ENCODE measurements at places on chromosomes 5 and 9. TPM values are rescaled to one million over a fixed set of nuclear protein-coding genes. Genes with fewer than 3 reads are reported as not detected.

The IFNB1 gene
- total RNA-seq = not detected

The IL12B gene
- total RNA-seq = not detected

The MSX2 gene
- total RNA-seq = not detected

The COL23A1 gene
- not detected for total RNA-seq

The SPINK7 gene
- not detected for total RNA-seq

DNA sequence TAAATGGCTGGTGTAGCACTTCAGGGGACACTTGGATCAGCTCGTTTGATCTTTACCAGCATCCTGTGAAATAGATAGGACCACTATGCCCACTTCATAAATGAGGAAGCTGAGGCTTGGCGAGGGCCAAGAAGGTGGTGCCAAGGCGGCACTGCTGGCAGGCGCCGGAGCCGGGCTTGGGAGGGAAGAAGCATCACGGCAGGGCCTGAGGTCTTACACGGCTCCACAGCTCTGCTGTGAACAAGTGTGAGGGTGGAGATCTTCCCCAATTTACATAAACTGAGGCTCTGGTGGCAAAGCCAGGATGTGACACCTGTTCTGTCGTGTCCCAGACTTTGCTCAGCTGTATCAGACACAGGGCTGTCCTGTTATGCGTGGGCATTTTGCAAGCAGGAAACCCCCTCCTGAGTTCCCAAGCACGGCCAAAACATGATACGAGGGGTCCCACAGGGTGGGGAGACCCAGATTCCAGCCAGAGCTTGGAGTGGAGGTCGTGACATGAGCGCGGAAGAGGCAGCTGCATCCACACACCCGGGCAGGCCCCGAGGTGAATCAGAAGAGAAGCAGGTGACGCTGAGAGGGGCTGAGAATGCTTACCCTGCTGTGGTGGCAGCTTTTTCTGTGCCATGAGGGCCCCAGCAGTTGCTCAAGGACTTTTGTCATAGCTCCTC is 117.5 kb upstream of the BOD1 start:
- no peaks in the 10 kb centered on the region for H3K4me1 ChIP-seq
- no peak overlapping the region for H3K27ac ChIP-seq
- DNase-seq = no peak
- H3K36me3 ChIP-seq = no peaks in the 10 kb centered on the region
- H3K27me3 ChIP-seq = peaks cover 18% of the 10 kb centered on the region
- no peak overlapping the region for H3K4me3 ChIP-seq

DNA sequence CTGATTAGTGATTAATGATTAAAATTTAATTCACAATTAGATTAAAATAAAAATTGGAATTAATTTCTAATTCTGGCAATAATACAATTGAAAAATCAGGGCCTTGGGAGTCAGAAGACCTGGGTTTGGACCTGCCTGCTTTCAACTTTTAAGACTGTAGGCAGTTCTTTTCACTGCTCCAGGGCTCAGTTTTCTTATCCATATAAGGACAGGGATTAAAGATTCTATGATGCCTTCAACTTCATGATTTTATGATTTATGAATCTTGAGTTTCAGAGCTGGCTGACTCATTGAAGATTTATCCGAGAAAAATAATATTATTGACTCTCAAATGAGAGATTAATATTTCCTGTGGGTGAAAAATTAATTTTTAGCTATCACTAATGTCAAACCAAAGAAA is 208.6 kb upstream of the ANKH start:
- H3K4me1 ChIP-seq = no peaks in the 10 kb centered on the region
- no peaks in the 10 kb centered on the region for H3K27me3 ChIP-seq
- no peaks in the 10 kb centered on the region for H3K36me3 ChIP-seq
- DNase-seq = no peak
- H3K4me3 ChIP-seq = no peak overlapping the region
- H3K27ac ChIP-seq = no peak overlapping the region

GRCh38 chr5:10719965-10720364 is 41.1 kb downstream of the DAP start:
- peaks cover 65% of the 10 kb centered on the region for H3K4me1 ChIP-seq
- peak; percentile 97 for DNase-seq
- peak overlapping the region; percentile 89 for H3K27ac ChIP-seq
- peaks cover 67% of the 10 kb centered on the region for H3K36me3 ChIP-seq

DNA sequence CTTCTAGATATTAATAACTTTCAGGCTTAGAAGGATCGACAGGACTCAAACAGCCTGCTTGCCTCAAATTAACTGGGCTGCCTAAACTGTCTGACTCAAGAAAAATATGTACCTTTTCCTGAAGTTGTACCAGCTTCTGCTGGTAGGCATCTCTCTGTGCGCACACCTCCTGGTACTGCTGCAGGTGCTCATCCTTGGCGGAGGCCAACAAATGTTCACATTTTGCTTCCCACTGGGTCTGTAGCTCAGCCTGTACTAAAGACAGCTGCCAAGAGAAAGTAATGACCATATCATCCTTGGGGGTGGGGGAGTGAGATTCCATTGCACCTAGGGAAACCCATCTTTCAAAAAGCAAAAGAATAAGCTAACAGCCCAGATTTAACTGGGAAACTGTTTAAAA is 22.5 kb downstream of the SLC31A2 start:
- DNase-seq = no peak
- peaks cover 45% of the 10 kb centered on the region for H3K36me3 ChIP-seq
- no peak overlapping the region for H3K4me3 ChIP-seq
- no peak overlapping the region for H3K27ac ChIP-seq
- peaks cover 10% of the 10 kb centered on the region for H3K4me1 ChIP-seq

- H3K4me3 ChIP-seq = no peak overlapping the region
- H3K36me3 ChIP-seq = no peaks in the 10 kb centered on the region
- H3K27me3 ChIP-seq = peaks cover 7% of the 10 kb centered on the region
- H3K4me1 ChIP-seq = peaks cover 5% of the 10 kb centered on the region
These were observed 498.4 kb downstream of the TLE4 start for GRCh38 chr9:80070071-80070742.

DNA sequence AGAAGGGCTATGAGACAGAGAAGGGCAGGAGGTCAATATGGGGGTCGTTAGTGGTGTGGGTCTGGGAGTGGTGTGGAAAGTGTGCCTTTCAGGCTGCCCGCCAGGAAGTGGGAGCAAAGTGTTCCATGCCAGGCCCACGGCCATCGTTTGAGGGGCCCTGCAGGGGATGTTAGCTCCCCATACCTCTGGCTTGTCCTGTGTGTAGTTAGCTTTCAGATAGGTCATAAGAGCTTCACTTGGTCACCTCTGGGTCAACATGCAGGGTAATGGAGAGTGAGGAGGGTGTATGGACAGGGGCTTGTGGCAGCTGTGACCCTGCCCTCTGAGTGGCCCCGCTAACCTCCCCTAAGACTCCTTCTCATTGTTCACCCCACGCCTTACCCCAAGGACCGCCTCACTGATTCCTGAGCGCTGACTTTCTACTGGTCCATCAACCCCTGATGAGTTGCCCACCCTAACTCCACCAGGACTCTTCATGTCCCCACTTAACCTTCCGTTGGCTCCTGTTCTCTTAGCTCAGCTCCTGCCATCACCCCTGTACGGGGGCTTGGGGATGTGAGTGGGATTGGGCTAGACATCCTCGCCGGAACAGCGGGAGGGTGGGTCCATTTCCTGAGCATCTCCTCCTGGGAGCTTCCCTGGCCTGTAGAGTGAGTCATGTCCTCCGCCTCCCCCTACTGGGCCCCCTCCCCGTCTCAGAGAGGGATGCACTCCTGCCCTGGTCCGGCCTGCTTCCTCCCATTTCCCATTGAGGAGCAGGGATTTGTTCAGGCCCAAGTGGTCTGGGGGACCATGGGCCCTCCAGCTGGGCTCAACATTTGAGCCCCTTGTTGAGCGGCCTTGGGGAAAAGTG is 125.7 kb downstream of the FGF18 start:
- DNase-seq = no peak
- peaks cover 27% of the 10 kb centered on the region for H3K27me3 ChIP-seq
- H3K4me3 ChIP-seq = no peak overlapping the region
- H3K4me1 ChIP-seq = no peaks in the 10 kb centered on the region
- H3K27ac ChIP-seq = no peak overlapping the region

DNA sequence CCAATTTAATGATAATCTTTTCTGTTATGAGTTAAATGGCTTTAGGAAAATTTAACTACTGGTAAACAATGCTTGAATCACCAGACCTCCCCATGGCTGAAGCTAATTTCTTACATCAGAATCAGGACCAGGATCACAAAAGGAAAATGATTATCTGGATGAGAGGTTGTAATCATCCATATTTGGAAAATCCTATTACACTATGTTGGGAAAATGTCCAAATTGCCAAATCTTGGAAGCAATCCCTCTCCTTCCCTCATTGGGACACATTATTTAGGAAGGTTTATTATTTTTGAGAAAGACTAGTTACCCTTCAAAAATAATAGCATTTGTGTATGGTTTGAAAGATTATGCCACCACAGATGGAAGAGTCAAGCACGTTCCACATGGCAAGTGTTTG is 130.7 kb upstream of the MINAR2 start:
- no peak overlapping the region for H3K4me3 ChIP-seq
- no peaks in the 10 kb centered on the region for H3K36me3 ChIP-seq
- no peak overlapping the region for H3K27ac ChIP-seq
- H3K4me1 ChIP-seq = no peaks in the 10 kb centered on the region
- no peaks in the 10 kb centered on the region for H3K27me3 ChIP-seq

DNA sequence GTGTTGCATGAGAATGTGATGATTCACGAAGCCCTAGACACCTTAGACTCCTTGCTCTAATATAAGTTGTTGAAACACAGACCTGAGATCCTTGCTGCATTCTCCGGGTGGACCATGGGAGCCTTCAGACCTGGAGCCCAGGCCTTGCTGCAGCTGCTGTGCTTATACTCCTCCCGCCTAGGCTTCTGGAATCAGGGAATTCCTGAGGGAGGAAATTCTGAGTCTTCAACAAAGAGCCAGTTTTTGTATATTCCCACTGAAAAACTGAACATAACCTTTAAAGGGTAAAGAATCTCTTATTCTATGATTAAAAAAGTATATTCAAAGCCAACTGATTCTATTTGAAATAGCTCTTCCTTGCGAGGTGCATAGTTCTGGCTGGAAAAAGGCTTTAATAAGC is 245.1 kb upstream of the ELAVL2 start:
- no peaks in the 10 kb centered on the region for H3K27me3 ChIP-seq
- H3K4me1 ChIP-seq = no peaks in the 10 kb centered on the region
- no peak overlapping the region for H3K27ac ChIP-seq

DNA sequence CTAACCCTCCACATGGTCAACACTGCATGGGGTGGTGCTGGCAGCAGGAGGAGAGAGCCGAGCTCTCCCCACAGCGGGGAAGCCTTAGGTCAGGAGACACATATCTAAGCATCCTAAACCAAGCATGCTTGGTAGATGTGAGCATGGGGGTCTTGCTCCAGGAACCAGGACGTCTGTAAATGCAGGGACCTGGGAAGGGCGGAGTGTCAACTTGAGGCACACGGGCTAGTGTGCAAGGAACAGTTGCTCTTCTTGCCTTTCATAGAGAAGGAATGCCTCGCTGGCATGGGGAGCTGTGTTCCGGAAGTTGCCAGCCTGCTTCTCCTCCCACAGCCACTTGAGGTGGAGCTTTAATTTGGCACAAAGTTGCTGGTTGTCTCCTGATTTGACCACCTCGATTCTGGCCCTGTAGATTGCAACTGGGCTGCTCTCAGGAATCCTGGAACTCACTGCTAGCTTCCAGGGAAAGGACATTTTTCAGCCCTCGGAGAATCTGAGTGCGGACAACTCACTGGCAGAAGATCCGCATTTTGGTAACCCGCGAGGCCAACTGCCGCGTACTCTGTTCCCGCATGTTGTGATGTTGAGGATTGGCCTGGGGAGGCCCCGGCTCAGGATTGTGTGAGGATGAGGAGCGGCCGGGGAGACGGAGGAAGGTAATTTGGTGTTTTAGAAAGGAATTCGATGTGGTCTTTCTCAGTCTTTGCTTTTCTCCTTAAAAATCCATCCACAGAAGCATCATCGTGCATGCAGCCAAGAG is 370.3 kb upstream of the IRX1 start:
- H3K4me3 ChIP-seq = no peak overlapping the region
- H3K27ac ChIP-seq = no peak overlapping the region
- DNase-seq = no peak
- H3K4me1 ChIP-seq = no peaks in the 10 kb centered on the region
- no peaks in the 10 kb centered on the region for H3K36me3 ChIP-seq
- no peaks in the 10 kb centered on the region for H3K27me3 ChIP-seq

- no peak overlapping the region for H3K4me3 ChIP-seq
- H3K27ac ChIP-seq = no peak overlapping the region
- H3K27me3 ChIP-seq = no peaks in the 10 kb centered on the region
- no peaks in the 10 kb centered on the region for H3K36me3 ChIP-seq
- peaks cover 5% of the 10 kb centered on the region for H3K4me1 ChIP-seq
These were observed 22.7 kb upstream of the CLK4 start for GRCh38 chr5:178649580-178649979.

DNA sequence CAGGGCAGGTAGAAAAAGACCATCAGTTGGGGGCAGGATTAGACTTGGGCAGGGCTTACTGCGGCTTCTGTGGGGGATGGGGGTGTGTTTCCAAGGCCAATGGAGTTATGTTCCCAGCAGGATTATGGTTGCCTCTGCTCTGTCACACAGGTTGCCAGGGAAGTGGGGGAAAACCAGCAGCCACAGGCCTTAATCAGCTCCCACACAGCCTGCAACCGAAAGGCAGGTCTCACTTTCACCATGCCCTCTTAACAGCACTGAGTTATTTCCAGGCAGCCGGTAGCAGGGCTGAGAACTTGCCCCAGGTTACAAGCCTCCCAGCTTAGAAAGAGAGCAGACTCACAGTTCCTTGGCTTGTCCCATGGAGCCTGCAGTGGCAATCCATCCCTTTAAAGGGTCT is 205.5 kb downstream of the FGF10 start:
- H3K36me3 ChIP-seq = no peaks in the 10 kb centered on the region
- peaks cover 2% of the 10 kb centered on the region for H3K27me3 ChIP-seq
- no peak overlapping the region for H3K27ac ChIP-seq
- no peaks in the 10 kb centered on the region for H3K4me1 ChIP-seq
- H3K4me3 ChIP-seq = no peak overlapping the region
- no peak for DNase-seq

DNA sequence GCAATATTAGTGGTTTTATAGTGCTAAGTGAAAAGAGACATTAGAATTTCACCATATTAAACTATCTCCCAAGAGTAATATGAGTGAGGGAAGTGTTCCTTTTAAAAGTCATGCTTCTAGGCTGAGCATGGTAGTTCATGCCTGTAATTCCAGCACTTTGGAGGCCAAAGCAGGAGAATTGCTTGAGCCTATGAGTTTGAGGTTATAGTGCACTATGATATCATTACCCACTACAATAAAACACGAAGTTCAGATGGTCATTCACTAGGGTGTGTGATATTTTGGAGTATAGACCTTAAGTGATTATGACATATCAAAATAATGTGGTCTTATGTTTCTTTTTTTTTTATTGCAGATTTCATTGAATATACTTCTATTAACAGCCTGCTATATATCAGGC is 6.7 kb downstream of the KIF2A start:
- H3K4me1 ChIP-seq = peaks cover 75% of the 10 kb centered on the region
- H3K36me3 ChIP-seq = peaks cover 16% of the 10 kb centered on the region
- no peak overlapping the region for H3K4me3 ChIP-seq
- DNase-seq = no peak
